ENCODE measurements at places on chromosomes 1 and 21.

DNA sequence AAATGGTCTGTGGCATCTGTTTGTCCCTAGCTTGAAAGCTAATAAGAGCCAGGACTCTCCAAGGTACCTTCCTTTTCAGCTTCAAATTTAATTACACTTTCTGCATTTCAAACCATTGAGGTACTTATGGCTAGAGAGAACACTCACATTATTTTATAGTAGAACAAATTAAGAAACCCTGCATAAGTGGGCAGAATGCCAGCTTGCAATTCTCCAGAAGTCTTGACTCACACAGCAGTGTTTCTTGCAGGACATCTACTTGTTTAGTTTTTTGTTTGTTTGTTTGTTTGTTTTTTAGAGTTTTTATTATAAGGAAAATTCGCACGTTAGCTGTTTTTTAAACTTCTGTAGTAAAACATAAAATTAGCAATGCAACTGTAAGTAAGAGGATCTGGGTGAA is 397.2 kb downstream of the NEGR1 start:
- DNase-seq, result no peak

GRCh38 chr1:197862671-197863070 is 39.8 kb upstream of the C1orf53 start:
- DNase-seq, result no peak

DNA sequence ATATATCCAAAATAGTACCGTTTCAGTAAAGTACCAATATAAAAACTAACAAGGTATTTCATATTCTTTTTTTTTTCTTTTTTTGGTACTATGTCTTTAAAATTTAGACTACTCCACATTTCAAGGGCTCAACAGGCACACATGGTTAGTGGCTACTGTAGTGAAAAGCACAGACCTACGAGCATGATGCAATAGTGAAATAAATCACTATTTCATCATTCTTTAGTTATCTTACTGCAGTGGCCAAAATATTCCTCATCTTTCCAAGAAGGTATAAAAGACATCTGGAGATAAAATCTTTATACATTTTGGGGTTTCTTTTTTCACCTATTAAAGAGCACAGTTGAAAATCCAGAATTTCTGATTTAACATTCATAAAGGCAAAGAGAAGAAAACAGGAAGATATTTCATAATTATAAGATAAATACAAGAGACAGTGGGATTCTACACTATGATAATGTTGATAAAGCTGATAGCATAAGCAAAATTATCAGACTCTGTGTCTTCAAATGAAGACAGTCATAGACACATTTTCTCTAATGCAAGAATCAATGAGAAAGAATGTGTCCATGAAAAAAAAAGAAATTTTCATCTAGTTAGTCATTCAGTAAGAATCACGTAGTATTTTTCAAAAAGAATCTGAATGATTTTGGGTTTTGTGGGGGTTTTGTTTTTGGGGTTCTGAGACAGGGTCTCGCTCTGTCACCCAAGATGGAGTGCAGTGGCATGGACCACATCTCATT is 41.9 kb downstream of the CEP170 start:
- DNase-seq, result no peak

DNA sequence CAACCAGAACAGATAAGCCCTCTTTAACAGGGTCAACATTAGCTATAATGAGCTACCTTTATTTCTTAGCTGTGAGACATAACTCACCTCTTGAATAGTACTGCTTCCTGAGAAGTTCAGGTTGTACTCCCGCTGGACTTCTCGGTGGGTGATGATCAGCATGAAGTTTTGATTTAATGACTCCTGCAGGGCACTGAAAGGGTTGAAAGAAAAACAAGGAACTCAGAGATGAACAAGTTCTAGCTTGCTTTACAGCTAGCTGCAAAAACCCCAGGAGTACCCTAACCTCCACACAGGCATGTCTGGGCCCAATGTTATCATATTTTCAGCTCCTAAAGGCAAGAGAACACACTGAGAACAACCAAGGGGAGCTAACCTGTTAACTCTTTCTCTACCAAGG is 254.4 kb downstream of the FAF1 start:
- peak; percentile 84 for DNase-seq

- no peak for DNase-seq
These were observed 121.2 kb downstream of the SPSB1 start for GRCh38 chr1:9413877-9414213.

DNA sequence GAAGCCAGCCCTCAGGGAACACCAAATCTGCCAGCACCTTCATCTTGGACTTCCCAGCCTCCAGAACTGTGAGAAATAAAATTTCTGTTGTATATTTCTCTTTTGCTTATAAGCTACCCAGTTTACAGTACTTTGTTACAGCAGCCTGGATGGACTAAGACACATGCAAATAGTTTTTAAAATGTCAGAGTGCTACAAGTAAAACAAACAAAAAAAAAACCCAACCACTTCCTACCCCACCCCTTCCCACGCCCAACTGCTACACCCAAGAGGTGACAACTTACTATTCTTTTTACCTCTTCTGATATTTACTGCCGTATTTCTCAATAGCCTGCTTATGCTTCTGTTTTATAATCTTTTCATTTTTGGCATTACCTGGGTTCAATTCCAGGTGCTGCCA is 8.6 kb upstream of the SPSB1 start:
- no peak for DNase-seq

DNA sequence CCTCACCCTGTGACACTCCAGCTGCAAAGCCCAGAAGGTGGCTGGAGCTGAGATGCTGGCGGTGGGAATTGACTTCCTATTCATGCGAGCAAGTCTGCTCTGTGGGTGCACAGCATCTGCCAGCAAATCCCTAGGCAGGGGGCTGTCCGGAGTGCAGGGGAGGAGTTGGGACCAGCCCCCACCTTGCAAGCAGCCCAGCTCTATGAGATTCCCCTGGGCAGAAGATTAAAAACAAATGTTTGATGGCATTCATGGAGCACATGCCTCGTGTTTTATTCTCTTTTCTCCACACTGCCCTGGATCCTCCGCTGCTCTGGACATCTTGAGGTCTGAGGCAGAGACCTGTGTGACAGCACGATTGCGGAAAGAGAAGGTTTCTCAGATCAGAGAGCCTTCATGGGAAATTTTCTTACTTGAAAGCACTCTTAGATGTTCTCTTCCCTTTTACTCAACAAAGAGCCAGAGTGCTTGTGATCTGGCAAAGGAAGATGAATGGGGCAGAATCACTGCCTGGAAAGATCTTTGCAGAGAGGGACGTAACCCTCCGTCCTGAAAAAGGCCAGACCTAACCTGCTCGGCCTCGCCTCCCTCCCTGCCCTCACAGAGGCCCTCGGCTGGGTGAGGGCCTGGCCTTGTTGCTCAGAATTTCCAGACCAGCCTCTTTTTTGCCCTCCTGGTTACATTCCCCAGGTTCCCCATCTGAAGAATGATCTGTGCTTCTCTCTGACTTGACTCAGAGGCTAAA is 597.1 kb downstream of the KIF26B start:
- DNase-seq, result no peak

DNA sequence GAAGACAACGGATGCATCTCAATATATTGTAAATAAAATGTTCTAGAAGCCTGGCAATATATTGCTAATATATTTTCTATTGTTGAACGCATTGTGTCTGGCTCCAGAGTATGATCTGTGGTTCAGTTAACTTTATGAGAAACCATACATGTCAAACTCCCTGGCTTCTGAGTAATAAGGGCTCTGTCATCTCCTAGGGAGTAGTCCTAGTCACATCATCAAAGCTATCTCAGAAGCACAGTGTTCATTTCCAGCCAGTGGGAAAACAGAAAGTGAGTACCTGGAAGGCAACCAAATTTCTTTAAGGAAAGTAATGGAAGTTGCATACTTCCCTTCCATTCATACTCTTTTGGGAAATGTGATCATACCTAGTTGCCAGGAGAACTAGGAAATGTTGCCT is 27.0 kb upstream of the ST6GALNAC5 start:
- no peak for DNase-seq

DNA sequence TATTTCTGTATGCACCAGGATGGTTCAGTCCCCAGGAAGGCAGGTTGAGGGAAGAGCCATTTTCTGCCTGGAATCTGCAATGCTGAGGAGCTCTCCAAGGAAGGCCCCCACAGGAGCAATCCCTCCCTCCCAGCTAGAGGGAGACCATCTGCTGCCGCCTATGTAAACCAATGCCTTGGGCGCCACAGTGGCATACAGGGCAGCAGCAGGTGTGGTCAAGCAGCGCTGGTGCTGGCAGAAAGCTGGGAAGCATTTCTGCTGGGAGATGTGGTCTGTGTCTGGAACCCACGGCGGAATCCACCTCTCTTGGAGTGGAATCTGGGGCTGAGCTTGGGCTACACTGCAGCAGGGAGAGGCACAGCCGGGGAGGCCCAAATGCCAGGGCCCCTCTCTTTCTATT is 283.3 kb downstream of the RRAGC start:
- DNase-seq, result no peak

DNA sequence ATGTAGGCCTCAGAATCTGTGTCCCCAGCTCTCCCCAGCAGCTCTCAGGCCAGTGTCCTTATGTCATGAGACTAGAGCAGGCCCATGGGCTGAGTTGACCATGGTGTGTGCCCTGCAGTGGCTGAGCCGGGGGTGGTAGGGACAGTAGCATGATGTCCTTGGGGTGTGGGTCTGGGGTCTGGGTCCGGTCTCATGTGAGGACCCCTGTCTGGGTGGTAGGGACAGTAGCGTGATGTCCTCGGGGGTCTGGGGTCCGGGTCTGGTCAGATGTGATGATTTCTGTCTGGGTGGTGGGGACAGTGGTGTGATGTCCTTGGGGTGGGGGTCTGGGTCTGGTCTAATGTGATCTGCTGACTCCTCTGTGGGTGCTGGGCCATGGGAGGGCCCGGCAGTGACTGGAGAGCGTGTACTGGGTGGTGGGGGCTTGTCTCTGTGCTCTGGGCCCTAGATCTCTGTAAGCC is 64.5 kb downstream of the OBSCN start:
- DNase-seq, result no peak

GRCh38 chr1:175314300-175314699 is 121.7 kb upstream of the KIAA0040 start:
- no peak for DNase-seq

DNA sequence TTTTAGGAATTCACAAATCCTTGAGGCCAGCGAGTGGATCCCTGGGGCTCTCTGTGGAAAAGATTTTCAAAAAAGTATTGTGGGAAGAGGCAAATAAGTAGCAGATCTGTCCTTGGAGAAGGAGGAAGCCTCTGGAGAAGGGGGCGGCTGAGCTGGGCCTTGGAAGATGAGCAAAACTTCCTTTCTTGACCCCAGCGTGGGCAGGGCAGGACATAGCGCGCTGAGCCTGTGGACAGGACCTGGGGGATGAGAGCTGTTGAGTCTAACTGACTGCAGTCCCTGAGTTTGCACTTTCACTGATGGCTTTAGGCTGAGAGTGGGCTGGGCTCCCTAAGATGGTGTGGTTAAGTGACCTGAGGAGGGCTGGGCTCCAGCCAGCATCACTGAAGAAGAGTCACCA is 170.2 kb upstream of the GALNT2 start:
- no peak for DNase-seq

DNA sequence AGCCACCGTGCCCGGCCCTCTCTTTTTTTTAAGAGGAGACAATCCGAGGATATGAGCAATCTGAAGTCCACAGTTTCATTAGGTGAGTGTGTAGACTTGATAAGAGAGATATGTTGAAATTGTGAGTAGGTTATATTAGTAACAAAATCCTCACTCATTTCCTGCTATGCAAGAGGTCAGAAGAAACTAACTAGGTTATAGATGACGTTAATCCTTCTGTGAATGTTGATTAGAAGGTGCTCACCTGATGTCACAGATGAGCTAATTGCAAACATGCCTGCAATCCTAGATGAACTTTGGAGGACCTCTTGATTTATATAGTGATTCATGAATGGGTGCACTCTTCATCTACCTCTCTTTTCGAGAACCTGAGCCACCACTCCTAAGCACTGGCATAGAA is 29.3 kb downstream of the NTMT2 start:
- no peak for DNase-seq

DNA sequence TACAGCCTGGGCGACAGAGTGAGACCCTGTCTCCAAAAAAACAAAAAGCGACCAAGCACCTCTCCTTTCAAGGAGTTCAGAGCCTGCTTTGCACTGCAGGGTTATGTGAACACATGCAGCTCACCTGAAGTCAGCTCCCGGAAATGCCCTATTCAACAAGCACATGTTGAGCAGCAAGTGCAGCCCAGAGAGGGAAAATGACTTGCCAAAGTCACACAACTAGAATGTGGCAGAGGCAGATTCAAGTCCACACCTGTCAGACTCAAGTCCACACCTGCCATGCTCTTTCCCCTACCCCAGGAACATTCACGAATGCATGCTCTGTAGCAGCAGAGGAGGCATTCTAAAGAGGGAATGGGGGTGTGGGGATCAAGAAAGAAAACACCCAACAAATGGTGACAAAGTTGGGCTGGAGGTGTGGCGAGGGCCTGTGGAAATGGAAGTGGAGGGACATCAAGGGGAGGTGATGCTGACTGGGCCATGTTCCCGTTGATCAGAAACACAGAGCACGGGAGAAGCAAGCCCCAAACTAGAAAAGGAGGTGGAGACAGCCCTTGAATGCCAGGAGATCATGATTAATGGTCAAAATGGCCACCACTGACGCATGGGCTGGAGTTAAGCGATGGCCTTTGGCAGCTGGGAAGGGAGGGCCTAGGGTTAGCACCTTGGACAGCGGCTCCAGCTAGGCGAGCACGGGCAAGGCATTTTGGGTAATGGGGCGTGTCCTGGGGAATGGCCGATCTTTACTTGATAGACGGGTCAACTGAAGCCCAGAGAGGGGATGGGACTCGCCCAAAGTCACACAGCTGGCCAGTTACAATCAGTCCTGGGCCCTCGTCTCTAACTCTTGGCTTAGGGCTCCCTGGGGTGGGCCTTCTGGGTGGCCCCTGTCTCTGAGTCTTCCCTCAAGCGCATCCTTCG is 21.5 kb downstream of the RAP1GAP start:
- no peak for DNase-seq

DNA sequence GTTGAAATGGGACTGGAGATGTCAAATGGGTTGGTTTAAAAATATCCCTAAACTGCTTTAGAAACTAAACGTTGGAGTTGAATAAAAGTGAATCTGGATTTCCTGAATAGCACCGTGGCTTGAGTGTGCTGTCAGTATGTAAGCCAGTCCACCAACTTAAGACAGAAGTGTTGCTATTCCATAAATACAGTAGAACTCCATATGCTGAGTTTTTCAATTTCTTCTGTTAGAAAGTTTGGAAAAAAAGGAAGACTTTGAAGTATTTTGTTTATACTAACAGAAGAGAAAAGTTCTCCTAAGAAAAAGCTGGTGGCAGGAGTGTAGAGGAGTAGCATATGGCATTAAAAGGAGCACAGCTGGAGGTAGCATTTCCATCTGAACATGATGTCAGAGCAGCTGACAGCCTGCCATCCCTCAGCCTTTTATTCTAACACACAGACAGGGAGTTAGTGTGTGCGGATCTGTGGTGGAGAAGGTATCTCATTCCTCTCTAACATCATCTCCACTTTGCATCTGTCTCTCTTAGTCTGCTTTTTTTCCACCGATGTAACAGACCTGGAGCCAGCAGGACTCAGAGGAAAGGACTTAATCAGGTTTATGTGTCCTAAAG is at the start of gene ZBTB18:
Gene ZBTB18, plus strand, starts transcription at position 449 of the 610 bp plus-strand sequence. Its CDS starts 149 bp downstream, at position 598.
- DNase-seq, result peak; percentile 99

GRCh38 chr1:56827711-56828110 is 8.5 kb upstream of the FYB2 start:
- DNase-seq, result peak; percentile 46

GRCh38 chr1:6110326-6110725 is 64.6 kb downstream of the KCNAB2 start:
- DNase-seq, result no peak
